Cortex of kidney (tissue), 1 donor: ENCODE measurements at places on chromosomes 11 and 22.

DNA sequence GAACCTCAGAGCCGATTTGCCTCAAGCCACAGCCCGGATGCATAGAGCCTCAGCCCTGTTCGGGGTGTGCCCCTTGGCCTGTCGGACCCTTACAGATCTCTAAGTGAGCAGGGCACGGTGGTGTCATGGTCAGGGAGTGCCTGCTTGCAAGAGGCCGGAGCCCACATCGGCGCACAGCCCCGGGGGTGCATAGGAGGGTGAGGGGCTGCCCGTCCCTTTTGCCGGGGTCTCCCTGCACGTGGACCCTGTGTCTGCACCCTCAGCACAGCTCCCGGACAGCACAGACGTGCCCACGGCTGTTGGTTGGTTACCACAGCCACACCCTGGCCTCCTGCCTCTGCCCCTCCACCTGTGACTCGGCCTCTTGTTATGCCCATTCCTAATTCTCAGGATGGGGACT is 6.5 kb downstream of the RAB36 start:
- no peak for DNase-seq

- no peak for DNase-seq
These were observed 40.1 kb upstream of the CLMP start for GRCh38 chr11:123235117-123235655.

- DNase-seq: no peak
These were observed 12.8 kb upstream of the HYLS1 start for GRCh38 chr11:125874556-125875124.

DNA sequence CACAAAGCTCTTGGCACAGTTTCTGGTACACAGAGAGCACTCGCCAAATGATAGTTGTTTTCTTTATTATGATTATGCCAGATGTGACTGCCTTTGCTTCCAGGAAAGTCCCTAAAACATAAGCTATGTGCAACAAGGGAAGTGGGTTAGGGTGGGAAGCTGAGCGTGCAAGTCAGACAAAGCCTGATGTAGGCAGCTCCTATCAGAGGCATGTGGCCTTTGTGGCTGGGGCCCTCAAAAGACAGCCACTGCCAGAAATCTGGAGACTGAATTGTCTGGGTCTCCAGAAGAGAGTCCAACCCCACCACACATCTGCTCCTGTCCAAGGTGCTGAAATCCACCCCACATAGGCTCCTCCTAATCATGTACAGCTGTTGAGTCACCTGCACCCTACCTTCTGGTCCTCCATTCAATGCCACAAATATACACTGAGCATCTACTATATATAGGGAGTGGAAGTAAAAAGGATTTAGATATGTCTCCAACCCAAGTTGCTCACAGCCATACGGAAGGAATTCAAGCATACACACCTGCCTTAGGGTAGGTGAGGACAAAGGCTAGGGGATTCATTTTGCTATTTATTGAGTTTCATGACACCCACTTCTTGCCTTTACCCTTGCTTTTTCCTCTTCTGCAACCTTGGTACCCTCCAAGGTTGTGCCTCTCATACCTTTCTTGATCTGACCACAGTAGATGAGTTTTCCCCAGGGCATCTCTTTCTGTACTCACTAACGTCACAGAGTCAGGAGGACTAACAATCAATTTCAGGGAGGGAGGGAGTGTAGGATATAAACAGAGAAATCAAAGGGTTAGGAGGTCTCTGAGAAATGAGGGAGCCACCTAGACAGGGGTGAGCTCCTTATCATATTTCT is 12.4 kb downstream of the SEC14L3 start:
- no peak for DNase-seq

- no peak for DNase-seq
These were observed 58.1 kb downstream of the DDI1 start for GRCh38 chr11:104094576-104094975.

- DNase-seq: no peak
These were observed 406.5 kb upstream of the B3GAT1 start for GRCh38 chr11:134818516-134818915.

- no peak for DNase-seq
These were observed 13.7 kb upstream of the NXPE2 start for GRCh38 chr11:114664641-114665040.

DNA sequence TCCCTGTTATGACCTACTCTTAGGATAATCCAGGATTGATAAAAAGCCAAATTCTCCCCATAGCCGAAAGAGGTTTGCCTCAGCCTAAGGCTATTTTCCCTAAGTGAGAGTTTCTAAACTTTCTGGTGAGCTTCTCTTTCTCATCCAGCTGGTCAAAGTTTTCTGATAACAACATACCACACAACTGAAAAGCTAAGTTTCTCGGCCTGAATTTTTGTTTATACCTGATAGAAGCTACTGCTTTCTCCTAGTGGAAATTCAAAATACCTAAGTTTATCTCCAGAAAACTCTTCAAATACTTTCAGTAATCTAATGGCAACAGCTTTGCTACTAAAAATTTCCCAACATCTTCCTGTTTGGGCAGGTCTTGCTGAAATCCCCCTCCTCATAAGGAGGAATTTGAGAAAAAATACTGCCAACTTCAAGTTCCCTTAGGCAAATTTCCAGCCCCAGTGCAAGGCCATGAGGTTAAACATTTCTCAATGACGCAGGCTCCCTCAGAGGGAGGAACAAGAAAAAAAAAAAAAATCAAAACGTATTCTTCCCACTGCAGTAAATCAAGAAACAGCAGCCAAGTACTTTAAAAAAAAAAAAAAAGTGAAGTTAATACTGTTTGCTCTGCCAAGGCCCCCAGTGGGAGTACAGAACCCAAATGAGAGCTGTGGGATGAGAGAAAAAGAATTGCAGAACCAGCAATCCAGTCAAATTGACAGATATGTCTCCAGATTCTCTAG is 127.0 kb downstream of the MRTFA start:
- DNase-seq: no peak
